ENCODE measurements at places on chromosomes 2 and 18.

DNA sequence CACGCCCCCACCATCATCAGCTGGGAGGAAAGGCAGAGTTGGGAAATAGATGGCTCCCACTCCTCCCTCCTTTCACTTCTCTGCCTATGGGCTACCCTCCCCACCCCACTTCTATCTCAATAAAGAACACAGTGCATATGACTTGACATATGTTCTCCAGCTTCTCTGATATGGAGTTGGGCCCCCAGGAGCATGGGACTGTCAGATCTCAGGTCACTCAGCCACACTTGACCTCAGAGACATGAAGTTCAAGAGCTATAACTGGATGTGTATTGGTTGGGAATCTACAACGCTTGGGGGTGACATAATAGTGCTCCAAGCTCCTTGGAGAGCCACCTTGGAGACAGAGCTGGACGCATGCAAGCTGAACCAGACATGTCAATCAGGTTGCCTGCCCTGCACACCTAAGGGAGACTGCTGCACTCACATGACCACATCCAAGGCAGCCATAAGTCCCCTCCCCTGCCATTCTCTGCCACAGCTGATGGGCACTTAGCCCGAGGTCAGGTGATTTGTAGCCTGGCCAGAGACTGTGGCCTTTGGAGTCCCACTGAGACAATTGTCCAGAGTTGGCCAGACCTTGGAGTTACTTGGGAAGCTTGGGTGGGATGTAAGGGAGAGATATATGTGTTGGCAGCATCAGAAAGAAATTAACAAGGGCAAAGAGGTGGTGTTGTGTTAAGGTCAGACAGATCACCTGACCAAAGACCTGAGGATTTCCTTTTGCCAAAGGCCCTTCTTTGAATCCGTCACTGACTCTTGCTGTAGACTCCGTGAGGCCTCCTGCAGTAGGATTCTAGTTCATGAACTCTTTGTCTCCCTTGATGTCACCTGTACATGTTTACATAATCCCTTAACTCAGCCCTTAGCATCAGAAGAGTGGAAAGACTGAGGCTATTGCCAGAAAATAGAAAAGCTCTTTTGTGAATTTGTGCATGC, 3.7 kb downstream of the INHA start:
- DNase-seq = no peak

DNA sequence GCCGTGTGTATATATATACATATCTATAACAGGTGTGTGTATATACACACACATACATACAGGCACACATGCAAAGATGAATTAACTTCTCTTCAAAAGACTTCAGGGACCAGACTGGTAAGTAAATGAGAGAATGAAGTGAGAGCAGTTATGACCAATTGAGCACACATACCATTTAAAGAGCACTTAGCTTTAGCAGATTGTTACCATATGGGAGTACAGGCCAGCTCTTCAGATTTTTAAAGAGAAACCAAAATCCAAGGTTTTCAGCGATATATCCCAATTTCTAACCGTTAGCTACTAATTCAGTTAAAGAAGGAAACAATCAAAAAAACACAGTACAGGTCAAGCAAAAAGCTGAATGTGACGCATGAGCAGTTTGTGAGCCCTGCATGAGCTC, 23.7 kb downstream of the INPP1 start:
- no peak for DNase-seq

- no peak for DNase-seq
Observed at GRCh38 chr18:74534150-74534969, at the start of gene CNDP1. CNDP1 (plus strand) TSS chr18:74534500; CDS start chr18:74534668, 168 bp downstream.

- DNase-seq = no peak
Observed at GRCh38 chr18:57439609-57439968, 4.4 kb downstream of the ONECUT2 start.

- DNase-seq = no peak
Observed at GRCh38 chr2:66984864-66985263, 412.3 kb upstream of the ETAA1 start.

GRCh38 chr18:8610459-8610851, 1.2 kb downstream of the RAB12 start:
- DNase-seq = no peak

GRCh38 chr2:84441036-84441435, 18.0 kb downstream of the SUCLG1 start:
- DNase-seq = no peak

DNA sequence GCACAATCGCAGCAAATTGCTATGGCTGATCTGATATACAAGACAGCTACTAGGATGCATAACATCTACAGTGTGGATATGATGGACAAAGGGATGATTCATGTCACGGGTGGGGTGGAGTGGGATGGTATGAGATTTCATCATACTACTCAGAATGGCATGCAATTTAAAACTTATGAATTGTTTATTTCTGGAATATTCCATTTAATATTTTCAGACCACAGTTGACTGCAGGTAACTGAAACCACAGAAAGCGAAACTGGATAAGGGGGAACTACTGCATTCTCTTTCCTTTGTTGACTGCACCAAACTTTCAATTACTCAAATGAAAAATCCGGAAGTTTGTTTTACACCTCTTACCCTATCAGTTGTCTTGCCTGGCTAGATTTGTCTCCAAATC, 94.4 kb upstream of the NEUROD1 start:
- no peak for DNase-seq

DNA sequence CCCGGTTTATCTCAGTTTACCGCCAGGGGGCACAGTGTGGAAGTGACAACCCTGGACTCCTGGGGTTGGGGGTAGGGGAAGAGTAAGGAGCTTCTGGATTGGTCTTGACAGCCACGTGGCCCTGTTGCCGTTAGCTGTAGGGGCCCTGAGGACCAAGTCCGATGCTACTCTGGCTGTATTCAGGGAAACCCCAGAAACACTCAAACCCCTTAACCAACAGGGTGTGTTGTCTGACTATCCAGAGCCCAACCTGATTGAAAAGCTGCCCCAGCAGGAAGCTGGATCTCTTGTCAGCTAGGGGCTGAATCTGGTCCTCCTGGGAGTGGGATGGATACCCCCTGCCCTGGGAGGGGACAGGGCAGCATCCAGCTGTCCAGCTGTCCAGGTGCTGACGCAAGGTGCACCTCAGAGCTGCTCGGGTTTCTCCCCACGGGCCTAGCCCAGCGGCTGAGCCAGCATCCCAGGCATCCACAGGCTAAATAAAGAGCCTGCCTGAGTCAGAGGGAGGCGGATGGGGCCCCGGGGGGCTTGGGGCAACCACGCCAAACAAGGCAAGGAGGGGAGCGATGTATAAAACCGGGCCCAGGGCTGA, 3.1 kb upstream of the GMPPA start:
- peak; percentile 36 for DNase-seq

- no peak for DNase-seq
Observed at GRCh38 chr18:44849361-44849760, 168.7 kb downstream of the SETBP1 start.

GRCh38 chr2:133908171-133908570, 339.9 kb upstream of the NCKAP5 start:
- DNase-seq = no peak

DNA sequence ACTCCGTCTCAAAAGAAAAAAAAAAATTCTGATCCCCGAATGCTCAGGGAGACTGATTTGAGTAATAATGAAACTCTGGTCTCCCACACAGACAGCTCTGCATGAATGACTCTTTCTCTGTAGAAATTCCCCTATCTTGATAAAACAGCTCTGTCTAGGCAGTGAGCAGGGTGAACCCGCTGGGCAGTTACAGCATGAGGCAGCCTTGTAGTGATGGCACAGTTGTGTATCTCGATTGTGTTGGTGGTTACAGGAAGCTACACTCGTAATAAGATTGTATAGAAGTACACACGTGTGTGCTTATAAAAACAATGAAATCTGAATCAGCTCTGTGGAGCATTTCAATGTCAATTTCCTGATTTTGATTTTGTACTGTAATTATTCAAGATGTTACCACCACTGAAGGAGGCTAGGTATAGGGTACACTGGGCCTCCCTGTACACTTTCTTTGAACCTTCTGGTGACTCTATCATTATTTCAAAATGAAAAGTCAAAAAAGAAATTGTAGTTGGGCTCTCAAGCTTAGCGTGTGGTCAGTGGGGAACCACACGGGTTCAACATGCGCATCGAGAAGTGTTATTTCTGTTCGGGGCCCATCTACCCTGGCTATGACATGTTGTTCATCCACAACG, 34.9 kb upstream of the ATP8B1 start:
- peak; percentile 49 for DNase-seq

DNA sequence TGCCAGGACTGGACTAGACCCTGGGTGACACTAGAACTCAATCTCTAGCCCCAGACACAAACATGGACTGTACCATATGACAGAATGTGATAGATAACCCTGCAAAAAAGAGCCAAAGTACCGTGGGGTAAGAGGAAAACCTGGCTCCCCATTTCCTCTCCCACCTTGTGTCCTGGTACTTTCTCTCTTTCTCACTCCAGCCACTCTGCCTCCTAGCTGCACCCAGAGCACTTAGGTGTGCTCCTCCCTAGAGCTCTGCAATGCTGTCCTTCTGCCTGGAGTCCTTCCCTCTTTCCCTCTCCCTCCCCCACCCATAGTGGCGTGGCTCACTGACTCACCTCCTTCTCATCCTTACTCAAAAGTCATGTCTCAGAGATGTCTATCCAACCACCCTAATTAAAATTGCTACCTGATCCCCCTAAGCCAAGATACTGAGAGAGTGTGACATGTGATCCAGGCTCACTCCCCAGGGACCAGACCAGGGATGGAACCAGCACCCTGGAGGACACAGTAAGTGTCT, 171.3 kb downstream of the LOXHD1 start:
- DNase-seq = no peak

GRCh38 chr2:216727346-216728122, 32.2 kb upstream of the IGFBP5 start:
- no peak for DNase-seq

DNA sequence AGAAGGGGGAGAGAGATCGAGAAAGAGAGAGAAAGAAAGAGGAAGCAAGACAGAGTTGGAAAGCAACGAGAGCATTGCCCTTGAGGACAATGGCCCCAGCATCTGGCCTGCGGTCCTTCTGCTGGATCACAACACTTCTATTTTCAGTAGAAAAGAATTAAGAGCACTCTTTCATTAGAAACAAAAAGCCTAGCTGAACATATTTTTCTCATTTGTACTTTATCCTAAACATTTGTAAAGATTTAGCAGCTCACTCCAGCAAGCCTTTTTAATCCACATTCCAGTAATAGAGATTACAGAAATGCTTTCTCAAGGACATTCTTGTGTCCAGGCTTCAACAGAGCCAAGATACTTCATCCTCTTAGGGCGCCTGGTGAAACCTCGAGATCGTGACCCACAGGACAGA, 31.6 kb upstream of the AFF3 start:
- DNase-seq = no peak

- no peak for DNase-seq
Observed at GRCh38 chr2:16031848-16032159, 91.5 kb downstream of the MYCN start.

- no peak for DNase-seq
Observed at GRCh38 chr2:74347742-74348141, 4.5 kb upstream of the SLC4A5 start.

DNA sequence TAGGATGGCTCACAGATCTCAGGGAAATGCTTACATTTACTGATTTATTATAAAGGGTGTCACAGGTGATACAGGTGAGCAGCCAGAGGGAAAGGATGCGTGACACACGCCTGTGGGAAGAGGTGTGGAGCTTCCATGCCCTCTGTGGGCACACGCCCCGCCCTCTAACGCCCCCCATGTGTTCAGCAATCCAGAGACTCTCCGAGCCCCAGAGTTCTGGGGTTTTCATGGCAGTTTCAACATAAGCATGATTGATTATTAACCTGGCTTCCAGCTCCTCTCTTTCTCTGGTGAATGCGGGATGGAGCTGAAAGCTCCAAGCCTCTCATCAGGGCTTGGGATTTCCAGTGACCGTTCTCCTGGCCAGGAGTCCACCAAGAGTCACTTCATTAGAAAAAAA, 34.3 kb upstream of the ODC1 start:
- DNase-seq = no peak

DNA sequence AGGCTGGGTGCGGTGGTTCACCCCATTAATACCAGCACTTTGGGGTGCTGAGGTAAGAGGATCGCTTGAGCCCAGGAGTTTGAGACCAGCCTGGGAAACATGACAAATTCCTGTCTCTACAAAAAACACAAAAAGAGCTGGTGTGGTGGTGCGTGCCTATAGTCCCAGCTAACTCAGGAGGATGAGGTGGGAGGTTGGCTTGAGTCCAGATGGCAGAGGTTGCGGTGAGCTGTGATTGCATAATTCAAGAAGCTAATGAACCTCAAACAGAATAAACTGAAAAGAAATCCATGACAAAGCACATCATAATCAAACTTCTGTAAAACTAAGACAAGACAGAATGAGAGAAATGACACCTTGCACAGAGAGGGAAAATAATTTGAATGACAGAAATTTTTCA, 54.8 kb downstream of the SEMA4F start:
- no peak for DNase-seq

DNA sequence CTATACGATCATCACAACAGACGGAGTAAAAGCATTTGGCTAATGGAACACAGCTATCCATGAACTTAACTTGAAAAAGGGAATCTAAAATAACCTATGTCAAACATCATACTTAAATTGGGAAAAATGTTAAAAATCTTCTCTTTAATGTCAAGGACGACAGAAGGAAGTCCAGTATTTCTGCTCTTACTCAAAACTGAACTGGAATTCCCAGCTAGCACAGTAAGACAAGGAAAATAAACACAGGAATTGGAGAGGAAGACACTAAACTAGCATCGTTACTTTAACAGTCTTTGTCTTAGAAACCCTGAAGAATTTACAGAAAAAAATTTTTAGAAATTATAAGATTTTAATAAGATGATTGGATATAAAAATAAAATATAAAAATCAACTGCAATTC, 112.6 kb downstream of the HDAC4 start:
- DNase-seq = no peak

GRCh38 chr2:105071379-105071778, 33.5 kb downstream of the MRPS9 start:
- no peak for DNase-seq

Data from stimulated activated CD8-positive, alpha-beta memory T cell treated with anti-CD3 and anti-CD28 coated beads, Interleukin-15, amount 100 ng/mL, for 48 hours (primary cell).